ENCODE measurements at places on chromosomes 4 and X.

- peaks cover 19% of the 10 kb centered on the region for H3K4me1 ChIP-seq
- no peaks in the 10 kb centered on the region for H3K27me3 ChIP-seq
- H3K27ac ChIP-seq, result peak overlapping the region; percentile 97
- peak overlapping the region; percentile 95 for H3K4me3 ChIP-seq
- peak; percentile 60 for DNase-seq
Measured at GRCh38 chrX:54042609-54043021, 1.7 kb downstream of the PHF8 start.

GRCh38 chr4:26753617-26754016 lies 107.0 kb upstream of the STIM2 start:
- no peak overlapping the region for H3K27ac ChIP-seq
- peaks cover 6% of the 10 kb centered on the region for H3K4me1 ChIP-seq
- peaks cover 6% of the 10 kb centered on the region for H3K36me3 ChIP-seq
- H3K4me3 ChIP-seq, result no peak overlapping the region

GRCh38 chr4:182280436-182281111 lies 37.4 kb downstream of the TENM3 start:
- DNase-seq, result no peak
- no peaks in the 10 kb centered on the region for H3K36me3 ChIP-seq
- no peak overlapping the region for H3K27ac ChIP-seq
- no peaks in the 10 kb centered on the region for H3K27me3 ChIP-seq

DNA sequence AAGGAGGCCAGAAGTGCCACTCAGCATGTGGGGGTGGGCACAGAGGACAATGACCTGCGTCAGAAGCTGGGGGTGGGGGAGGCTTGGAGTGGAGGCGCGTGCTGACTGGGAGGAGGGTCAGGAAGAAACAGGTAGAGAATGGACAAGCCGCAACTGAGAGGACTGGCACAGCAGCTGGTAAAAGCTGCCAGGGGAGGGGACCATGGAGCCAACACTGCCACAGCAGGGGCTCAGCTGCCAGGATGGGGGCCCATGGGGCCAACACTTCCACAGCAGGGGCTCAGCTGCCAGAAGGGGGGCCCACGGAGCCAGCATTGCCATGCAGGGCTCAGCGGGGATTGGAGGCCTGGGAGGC lies 19.1 kb downstream of the RNF212 start:
- no peak overlapping the region for H3K4me3 ChIP-seq
- H3K4me1 ChIP-seq, result no peaks in the 10 kb centered on the region
- DNase-seq, result no peak
- H3K36me3 ChIP-seq, result no peaks in the 10 kb centered on the region

- no peaks in the 10 kb centered on the region for H3K27me3 ChIP-seq
- no peak for DNase-seq
- no peak overlapping the region for H3K27ac ChIP-seq
Measured at GRCh38 chr4:67550857-67551256, 5.6 kb upstream of the CENPC start.

GRCh38 chr4:2183394-2183793 lies 58.5 kb downstream of the HAUS3 start:
- H3K36me3 ChIP-seq, result peaks cover 11% of the 10 kb centered on the region
- no peak overlapping the region for H3K27ac ChIP-seq
- no peak overlapping the region for H3K4me3 ChIP-seq
- H3K4me1 ChIP-seq, result no peaks in the 10 kb centered on the region
- H3K27me3 ChIP-seq, result no peaks in the 10 kb centered on the region

Measured in activated CD8-positive, alpha-beta T cell treated with anti-CD3 and anti-CD28 coated beads, Interleukin-2, amount 10 ng/mL, durations not matched to agents 7 days and 5 days (primary cell).